ENCODE measurements at places on chromosomes 16 and 17. TPM values are rescaled to one million over a fixed set of nuclear protein-coding genes. Genes with fewer than 3 reads are reported as not detected.

DNA sequence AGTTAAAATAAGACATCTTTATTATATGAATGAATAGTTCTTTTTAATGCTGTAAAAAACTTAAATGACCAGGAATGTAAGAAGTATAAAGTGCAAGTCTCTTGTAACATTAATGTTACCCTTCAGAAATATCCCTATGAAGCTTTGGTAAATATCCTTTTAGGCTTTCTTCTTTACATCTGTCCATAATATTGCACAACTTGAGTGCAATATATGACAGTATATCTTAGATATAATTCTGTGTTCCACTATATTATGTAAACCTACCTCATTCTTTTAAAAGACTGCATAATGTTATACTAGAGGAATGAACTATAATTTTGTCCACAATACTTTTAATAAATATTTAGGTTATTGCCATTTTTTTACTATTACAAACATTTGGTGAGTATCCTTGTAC, 81.1 kb downstream of the EFCAB13 start:
- H3K4me1 ChIP-seq = no peaks in the 10 kb centered on the region
- no peak overlapping the region for H3K4me3 ChIP-seq
- no peaks in the 10 kb centered on the region for H3K27me3 ChIP-seq
- H3K36me3 ChIP-seq = no peaks in the 10 kb centered on the region
- no peak for DNase-seq
- no peak overlapping the region for H3K27ac ChIP-seq

The KLHL36 gene
- total RNA-seq = 33.3 TPM

GRCh38 chr17:17947309-17947708, 24.9 kb downstream of the TOM1L2 start:
- H3K27me3 ChIP-seq = no peaks in the 10 kb centered on the region
- H3K36me3 ChIP-seq = peaks cover 8% of the 10 kb centered on the region

- 0 out of 2 replicates have a peak, but pooled peaks cover 3% of the 10 kb centered on the region for H3K36me3 ChIP-seq
- no peak overlapping the region for H3K27ac ChIP-seq
- H3K4me3 ChIP-seq = no peak overlapping the region
- DNase-seq = no peak
- peaks cover 63% of the 10 kb centered on the region for H3K27me3 ChIP-seq
- H3K4me1 ChIP-seq = peaks cover 31% of the 10 kb centered on the region
Observed at GRCh38 chr17:81957691-81958432, 3.1 kb downstream of the NOTUM start.

- no peaks in the 10 kb centered on the region for H3K36me3 ChIP-seq
- H3K27ac ChIP-seq = no peak overlapping the region
Observed at GRCh38 chr16:58266336-58266735, 28.5 kb downstream of the PRSS54 start.

GRCh38 chr17:81112450-81112849, 52.9 kb upstream of the PVALEF start:
- H3K27ac ChIP-seq = no peak overlapping the region
- no peak for DNase-seq
- no peaks in the 10 kb centered on the region for H3K4me1 ChIP-seq
- no peak overlapping the region for H3K4me3 ChIP-seq
- H3K36me3 ChIP-seq = peaks cover 50% of the 10 kb centered on the region

DNA sequence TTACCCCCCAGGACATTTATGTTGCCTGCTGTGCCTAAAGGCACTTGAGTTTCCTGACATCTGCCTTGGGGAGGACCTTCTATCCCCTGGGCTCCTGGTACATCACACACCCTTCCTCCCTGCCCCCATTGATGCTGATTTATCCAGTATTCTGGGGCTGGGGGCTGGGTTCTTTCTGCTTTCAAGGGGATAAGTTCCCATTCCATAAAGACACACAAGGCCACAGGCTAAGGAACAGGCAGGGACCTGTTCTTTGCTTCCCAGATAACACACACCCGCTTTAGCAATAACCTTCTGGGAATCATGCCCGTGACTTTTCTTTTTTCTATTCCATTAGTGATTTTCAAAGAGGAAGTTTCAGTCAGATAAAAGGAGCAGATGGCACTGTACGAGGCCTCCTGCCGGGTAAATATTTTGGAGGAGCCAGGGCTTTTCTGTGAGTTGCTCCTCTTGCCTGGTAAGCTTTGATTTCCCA, 30.6 kb downstream of the CHD9 start:
- no peak overlapping the region for H3K27ac ChIP-seq
- no peaks in the 10 kb centered on the region for H3K27me3 ChIP-seq
- no peaks in the 10 kb centered on the region for H3K36me3 ChIP-seq
- H3K4me1 ChIP-seq = peaks cover 12% of the 10 kb centered on the region

The HOXB13 gene
- total RNA-seq = not detected

The STH gene
- not detected for total RNA-seq

- H3K4me3 ChIP-seq = no peak overlapping the region
- DNase-seq = peak; percentile 52
- no peaks in the 10 kb centered on the region for H3K27me3 ChIP-seq
- H3K27ac ChIP-seq = no peak overlapping the region
Observed at GRCh38 chr17:47695429-47696376, 1.7 kb downstream of the TBKBP1 start.

GRCh38 chr17:1608676-1609075, 20.0 kb downstream of the SLC43A2 start:
- H3K4me1 ChIP-seq = no peaks in the 10 kb centered on the region
- no peaks in the 10 kb centered on the region for H3K36me3 ChIP-seq
- DNase-seq = no peak
- no peaks in the 10 kb centered on the region for H3K27me3 ChIP-seq

- no peak overlapping the region for H3K27ac ChIP-seq
- no peak for DNase-seq
- no peak overlapping the region for H3K4me3 ChIP-seq
- H3K36me3 ChIP-seq = no peaks in the 10 kb centered on the region
- H3K4me1 ChIP-seq = no peaks in the 10 kb centered on the region
Observed at GRCh38 chr17:74631468-74632450, 8.2 kb upstream of the CD300E start.

DNA sequence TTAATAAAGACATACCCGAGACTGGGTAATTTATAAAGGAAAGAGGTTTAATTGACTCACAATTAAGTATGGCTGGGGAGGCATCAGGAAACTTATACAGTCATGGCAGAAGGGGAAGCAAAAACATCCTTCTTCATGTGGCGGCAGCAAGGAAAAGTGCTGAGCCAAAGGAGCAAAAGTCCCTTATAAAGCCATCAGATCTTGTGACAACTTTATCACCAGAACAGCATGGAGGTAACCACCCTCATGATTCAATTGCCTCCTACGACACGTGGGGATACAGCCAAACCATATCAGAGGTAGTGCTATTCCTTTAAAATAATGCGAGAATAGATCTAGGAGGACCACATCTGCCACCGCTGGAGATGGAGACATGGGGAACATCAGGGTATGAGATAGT, 9.0 kb downstream of the C16orf54 start:
- no peak for DNase-seq
- H3K4me1 ChIP-seq = no peaks in the 10 kb centered on the region
- no peak overlapping the region for H3K27ac ChIP-seq
- H3K4me3 ChIP-seq = no peak overlapping the region

- H3K4me1 ChIP-seq = no peaks in the 10 kb centered on the region
- no peaks in the 10 kb centered on the region for H3K36me3 ChIP-seq
- no peak for DNase-seq
- H3K4me3 ChIP-seq = no peak overlapping the region
- peaks cover under 1% of the 10 kb centered on the region for H3K27me3 ChIP-seq
Observed at GRCh38 chr17:50589095-50589705, 28.7 kb downstream of the CACNA1G start.

- no peak overlapping the region for H3K27ac ChIP-seq
- H3K27me3 ChIP-seq = no peaks in the 10 kb centered on the region
- peaks cover 2% of the 10 kb centered on the region for H3K36me3 ChIP-seq
- no peak overlapping the region for H3K4me3 ChIP-seq
Observed at GRCh38 chr17:29686993-29687590, 64.4 kb upstream of the CORO6 start.

The IRX6 gene
- not detected for total RNA-seq
